ENCODE measurements at places on chromosomes 13 and 19. TPM values are rescaled to one million over a fixed set of nuclear protein-coding genes. Genes with fewer than 3 reads are reported as not detected.

DNA sequence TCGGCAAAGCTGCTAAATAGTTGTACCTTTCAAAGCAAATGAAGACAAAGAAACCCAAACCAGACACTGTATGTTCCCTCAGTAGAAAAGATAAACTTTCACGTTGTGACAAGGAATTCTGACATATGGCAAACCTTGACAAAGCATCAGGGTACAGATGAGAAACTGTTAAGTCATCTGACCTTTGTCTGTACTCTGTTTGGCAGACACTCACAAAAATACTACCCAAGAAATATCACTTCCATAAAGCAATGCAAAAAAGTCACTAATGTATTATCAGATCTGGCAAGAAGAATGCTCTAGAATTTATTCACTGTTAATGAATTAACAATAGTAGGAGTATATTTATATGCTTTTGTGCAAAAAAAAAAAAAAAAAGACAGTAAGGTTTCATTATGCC is 843.7 kb downstream of the DIAPH3 start:
- DNase-seq, result no peak

CACNG8 gene
- 0.52 TPM for polyA plus RNA-seq

LILRA5 gene
- not detected for polyA plus RNA-seq

DNA sequence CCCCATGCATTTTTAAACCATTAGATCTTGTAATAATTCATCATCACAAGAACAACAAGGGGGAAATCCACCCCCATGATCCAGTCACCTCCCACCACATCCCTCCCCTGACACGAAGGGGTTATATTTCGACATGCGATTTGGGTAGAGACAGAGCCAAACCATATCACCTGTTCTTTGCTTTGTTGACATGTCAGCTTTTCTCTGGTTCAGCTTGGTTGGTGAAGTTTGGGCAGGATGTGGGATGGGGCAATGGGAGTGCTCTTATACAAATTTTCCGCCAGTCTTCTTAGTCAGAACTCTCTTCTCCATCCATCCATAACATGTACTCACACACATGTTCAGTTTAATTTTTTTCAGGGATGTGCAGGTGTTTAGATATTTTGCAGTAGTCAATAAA is 12.9 kb downstream of the TPP2 start:
- DNase-seq, result no peak

DNA sequence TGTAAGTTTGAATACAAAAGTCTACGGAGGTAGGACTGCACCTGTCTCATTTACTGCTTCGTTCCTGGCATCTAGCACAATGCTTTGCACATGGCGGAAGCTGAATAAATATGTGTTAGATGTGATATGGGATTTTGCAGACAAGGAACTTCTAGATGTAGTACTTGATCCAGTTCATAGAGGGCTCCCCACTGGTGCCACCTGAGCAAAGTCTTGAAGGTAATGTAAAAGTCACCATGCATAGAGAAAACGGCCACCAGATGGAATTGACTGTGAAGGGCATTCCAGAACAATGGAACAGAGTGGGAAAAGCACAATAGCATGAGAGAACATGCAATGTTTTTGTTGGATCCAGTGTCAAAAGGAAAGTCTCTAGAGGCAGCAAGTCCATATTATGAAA is 209.3 kb downstream of the HS6ST3 start:
- no peak for DNase-seq

GRCh38 chr19:16829822-16830289 is 658 bp downstream of the SIN3B start:
- no peak for DNase-seq

GRCh38 chr13:94431987-94432386 is 47.5 kb downstream of the DCT start:
- no peak for DNase-seq

DNA sequence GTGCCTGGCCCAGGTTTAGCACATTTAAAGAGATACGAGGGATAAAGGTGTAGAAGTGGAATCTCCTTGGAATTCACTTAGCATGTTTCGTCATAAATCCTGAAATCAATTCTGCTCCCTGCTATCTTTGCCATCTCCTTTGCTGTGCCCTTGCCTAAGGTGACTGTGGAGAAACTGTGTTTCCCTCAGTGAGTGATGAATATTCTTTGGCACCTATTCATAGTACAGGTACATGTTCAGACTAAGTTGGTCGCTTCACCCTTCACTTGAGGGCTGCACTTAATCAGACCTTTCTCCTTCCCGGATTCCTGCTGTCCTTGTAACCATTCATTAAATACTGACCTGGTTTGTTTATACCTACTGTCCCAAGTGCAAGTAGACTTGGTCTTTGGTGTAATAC is 17.8 kb downstream of the PCCA start:
- DNase-seq, result no peak

DNA sequence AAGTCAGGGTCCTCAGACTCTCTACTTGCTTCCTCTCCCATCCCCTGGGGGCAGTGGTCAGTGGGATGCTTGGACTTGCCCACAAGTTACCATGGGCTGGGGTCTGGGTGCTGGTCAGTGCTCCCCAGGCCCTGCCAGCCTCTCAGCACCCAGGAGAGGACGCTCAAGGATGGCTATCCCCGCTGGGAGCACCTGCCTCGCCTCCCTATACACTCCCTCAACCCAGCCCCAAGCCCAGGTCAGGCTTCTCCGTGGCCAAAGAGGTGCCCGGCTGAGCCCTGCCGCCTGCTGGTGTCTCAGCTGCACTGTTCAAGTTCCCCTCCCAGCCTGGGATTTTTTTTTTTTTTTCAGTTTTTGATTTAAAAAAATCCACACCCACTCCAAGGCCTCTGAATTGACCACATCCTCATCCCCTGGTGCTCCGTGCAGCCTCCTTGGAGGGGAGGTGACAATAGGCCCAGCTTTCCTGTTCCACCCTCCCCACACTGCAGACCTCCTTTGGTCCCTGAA is 10.8 kb downstream of the F2RL3 start:
- DNase-seq, result no peak
